ENCODE measurements at places on chromosomes 5 and 9.

DNA sequence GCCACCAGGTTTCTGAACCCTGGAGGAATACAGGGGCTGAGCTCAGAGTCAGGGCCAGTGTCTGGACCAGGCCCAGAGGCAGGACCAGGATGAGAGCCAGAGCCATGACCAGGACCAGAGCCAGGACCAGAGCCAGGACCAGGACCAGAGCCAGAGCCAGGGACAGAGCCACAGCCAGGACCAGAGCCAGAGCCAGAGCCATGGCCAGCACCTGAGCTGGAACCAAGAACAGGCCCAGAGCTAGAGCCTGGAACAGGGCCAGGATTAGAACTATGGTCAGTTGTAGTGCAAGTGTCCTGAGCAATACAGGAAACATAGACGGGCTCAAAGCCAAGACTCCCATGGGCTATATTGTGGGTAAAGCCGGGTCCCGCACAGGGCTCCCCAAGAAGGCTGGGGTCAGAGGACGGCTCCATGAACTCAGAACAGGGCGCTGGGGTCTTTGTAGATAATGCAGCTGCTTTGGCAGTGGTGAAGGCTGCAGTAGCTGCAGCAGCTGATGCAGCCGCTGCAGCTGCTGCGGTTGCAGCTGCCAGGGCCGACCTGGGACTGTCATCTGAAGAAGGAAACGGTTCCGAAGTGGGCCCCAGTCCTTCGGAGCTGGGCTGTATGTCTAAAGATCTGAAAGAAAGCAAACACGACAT lies 559 bp downstream of the SPAG8 start:
- DNase-seq: peak; percentile 42

- DNase-seq: no peak
Observed at GRCh38 chr5:40227366-40227765, 452.3 kb upstream of the PTGER4 start.

GRCh38 chr9:137049544-137050449 lies 3.8 kb upstream of the NPDC1 start:
- DNase-seq: no peak

- DNase-seq: no peak
Observed at GRCh38 chr5:114362197-114362976, 517 bp downstream of the KCNN2 start.

- no peak for DNase-seq
Observed at GRCh38 chr9:38208206-38208901, 139.3 kb upstream of the SHB start.

DNA sequence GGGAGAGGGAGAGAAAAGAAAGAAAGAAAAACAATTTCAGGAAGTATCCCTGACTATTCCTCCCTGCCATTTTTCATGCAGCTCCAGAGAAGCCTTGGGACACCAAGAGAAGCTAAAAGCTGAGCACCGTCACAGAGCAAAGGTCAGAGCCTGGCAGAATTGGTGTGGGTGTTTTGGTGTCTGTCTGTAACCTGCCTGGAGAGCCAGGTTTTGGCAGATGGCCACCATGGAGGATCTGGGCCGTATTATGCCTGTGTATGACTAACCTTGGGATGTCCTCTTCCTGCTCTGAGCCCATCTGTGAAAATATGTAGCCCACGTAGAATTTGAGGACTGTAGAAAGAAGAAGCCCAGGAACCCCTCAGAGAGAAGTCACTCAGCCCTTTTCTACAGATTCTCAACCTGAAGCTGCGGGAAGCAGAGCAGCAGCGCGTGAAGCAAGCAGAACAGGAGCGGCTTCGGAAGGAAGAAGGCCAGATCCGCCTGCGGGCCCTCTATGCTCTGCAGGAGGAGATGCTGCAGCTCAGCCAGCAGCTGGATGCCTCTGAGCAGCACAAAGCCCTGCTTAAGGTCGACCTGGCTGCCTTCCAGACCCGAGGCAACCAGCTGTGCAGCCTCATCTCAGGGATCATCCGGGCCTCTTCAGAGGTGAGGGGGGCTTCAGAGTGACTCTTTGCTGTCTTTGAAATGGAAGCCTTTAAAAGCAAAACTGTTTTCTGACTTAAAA lies 18.8 kb downstream of the GLE1 start:
- peak; percentile 47 for DNase-seq

DNA sequence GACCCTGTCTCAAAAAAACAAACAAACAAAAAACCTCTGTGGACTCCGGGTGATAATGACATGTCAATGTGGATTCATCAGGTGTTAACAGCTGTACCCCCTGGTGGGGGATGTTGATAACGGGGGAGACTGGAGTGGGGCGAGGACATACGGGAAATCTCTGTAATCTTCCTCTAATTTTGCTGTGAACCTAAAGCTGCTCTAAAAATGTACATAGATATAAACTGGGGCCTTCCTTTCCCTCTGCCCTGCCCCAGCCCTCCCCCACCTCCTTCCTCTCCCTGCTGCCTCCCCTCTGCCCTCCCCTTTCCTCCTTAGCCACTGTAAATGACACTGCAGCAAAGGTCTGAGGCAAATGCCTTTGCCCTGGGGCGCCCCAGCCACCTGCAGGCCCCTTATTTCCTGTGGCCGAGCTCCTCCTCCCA lies 1.4 kb upstream of the CEL start:
- DNase-seq: no peak

DNA sequence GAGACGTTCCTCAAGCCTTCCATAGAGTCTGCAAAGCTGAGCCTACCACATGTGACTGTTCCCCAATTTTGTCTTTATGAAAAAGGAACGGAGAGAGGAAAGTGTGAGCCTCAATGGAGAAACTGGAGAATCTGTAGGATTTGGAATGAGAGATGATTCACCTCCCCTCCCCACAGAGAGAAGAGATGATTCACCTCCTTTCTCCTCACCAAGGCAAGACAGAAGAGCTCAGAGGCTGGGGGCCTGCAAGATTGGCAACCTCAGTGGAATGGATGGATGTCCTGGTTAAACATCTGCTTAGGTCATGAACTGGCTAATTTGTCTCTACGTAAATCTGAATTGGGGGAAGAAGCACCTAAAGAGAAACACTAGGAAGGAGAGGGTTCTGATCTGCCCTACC lies 17.0 kb upstream of the MOCS2 start:
- no peak for DNase-seq

DNA sequence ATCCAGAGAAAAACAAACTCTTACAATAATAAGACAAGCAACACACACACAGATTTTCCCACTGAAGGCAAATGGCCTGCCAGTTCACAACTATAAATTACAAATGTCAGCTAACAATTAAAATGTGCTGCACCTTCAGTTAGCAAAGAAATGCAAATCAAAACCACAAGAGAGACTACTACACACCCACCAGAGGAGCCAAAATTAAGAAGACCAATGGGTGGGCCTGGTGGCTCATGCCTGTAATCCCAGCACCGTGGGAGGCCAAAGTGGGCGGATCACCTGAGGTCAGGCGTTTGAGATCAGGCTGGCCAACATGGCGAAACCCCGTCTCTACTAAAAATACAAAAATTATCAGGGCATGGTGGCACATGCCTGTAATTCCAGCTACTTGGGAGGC lies 15.1 kb upstream of the IPPK start:
- no peak for DNase-seq

DNA sequence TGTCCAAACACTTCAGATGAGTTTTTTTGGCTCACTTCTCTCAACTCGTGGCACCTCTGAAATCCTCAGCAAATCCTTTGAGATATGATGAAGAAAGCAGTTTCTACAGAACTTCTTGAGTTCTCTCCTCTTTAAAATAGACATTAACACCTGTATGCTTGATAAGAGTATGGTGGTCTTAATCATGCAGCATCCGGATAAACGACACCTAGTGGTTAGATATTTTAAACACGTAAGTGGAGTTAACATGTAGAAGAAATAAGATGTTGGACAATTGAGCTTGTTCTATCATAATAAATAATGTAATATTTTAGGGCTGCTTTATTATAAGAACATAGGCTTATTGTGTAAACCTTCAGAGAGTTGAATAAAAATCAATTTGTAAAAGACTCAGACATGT lies 324.8 kb downstream of the CYLC2 start:
- no peak for DNase-seq
